Upper lobe of right lung (tissue), 1 donor: ENCODE measurements at places on chromosomes 2 and 18.

DNA sequence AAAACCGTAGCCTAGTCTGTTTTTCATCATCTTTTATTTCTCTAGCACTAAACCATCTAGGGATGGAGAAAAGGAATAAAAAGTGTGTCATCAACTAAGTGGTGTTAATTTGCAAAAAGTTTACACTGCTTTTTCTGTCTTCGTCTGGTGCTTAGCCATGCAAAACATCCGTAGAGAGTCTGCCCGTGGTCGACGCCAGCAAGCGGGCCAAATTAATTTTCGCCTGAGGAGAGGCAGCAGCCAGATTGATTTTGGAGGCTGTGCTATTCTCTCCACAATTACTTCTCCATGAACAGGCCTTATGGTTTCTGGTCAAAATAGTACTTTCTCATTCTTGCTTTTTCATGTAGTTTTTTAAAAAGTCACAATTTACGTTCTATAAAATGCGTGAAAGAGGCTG is 46.3 kb downstream of the TNFRSF11A start:
- no peak for DNase-seq

DNA sequence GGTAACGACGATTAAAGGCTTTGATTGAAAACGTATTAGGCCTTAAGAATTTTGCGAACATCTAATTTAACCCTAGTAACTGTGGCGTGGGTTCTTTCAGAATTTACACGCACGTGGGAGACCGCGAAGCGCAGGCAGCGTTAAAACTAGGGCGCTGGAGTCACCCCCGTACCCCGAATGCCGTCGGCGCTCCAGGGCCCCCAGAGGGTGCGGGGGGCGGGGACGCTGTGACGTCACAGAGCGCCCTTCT is 673 bp upstream of the SMCHD1 start:
- DNase-seq: peak; percentile 86

DNA sequence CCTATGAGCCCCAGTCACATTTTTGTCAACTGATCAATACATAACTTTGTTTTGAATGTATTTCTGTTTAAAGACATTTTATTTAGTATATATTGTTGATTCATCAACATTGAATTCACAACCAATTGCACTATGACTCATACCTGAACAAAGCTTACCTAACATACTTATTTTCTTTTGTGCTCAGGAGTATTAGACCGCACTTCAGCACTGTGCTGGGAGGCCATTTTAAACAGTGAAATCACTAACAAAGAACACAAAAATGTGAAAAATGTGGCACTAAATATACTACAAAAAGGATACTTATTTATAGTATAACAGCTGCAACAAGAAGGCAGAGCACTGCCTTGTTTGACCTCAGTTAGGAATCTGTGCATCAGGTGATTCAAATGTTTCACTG is 12.4 kb upstream of the IFIH1 start:
- DNase-seq: no peak

DNA sequence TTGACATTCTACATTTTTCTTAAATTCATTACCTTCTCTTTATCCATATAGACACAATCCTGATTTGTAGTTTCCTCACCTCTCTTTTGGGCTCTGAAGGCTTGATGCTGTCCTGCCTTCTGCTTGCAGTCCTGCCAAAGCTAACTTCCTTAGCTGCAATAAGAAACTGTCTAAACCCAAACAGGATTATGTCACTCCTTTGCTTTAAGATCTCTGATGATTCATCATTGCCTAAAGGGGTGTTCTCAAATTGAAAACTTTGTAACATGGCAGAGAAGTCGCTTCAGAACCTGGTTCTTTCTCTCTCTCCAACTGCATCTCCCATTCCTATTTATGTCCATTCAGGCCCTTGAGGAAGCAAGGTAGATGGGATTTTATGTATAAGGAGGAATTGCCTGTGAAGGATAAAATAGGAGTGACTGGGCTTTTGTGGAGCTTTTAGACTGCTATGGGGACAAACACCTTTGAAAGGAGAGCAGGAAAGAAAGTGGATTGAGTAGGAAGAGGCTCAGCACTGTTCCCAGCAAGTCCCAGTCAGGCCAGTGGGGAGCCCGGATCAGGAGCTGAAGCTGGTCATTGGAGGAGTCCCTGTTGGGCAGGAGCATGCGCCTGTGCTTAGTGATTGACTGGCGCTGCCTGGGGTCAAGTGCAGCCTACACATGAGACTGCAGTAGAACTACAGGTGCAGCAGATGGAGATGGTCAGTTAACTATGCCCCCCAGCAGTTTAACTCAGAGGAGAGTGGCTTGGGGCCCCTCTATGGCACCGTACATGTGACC is 390.6 kb downstream of the CTNNA2 start:
- no peak for DNase-seq

- no peak for DNase-seq
Measured at GRCh38 chr2:147386284-147386683, 458.5 kb upstream of the ACVR2A start.

- no peak for DNase-seq
Measured at GRCh38 chr2:218259099-218259961, 1.5 kb upstream of the GPBAR1 start.
